ENCODE measurements at places on chromosomes 4 and X.

GRCh38 chr4:129994715-129995114 lies 898.8 kb downstream of the C4orf33 start:
- no peaks in the 10 kb centered on the region for H3K27me3 ChIP-seq
- no peaks in the 10 kb centered on the region for H3K36me3 ChIP-seq
- no peak for DNase-seq
- H3K4me1 ChIP-seq, result no peaks in the 10 kb centered on the region

- H3K36me3 ChIP-seq, result peaks cover 3% of the 10 kb centered on the region
- H3K4me3 ChIP-seq, result no peak overlapping the region
- peak; percentile 66 for DNase-seq
- peaks cover 14% of the 10 kb centered on the region for H3K4me1 ChIP-seq
- no peaks in the 10 kb centered on the region for H3K27me3 ChIP-seq
Measured at GRCh38 chr4:75634951-75635350, 4.6 kb upstream of the CDKL2 start.

DNA sequence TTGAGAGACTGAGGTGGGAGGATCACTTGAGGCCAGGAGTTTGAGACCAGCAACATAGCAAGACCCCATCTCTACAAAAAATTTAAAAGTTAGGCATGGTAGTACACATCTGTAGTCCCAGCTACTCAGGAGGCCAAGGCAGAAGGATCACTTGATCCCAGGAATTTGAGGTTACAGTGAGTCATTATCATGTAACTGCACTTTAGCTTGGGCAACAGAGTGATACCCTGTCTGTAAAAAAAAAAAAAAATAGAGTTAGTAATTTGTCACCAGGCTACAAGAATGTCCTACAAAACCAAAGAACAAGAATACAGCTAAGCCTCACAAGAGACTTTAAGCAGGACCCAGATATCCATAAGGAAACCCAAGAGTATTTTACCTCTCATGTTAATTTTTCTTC lies 27.0 kb upstream of the RAB28 start:
- H3K27me3 ChIP-seq, result peaks cover 18% of the 10 kb centered on the region
- H3K4me3 ChIP-seq, result no peak overlapping the region
- no peak overlapping the region for H3K27ac ChIP-seq

- DNase-seq, result peak; percentile 2
- H3K4me1 ChIP-seq, result no peaks in the 10 kb centered on the region
- H3K36me3 ChIP-seq, result no peaks in the 10 kb centered on the region
- no peak overlapping the region for H3K4me3 ChIP-seq
Measured at GRCh38 chr4:182531555-182532162, 288.5 kb downstream of the TENM3 start.

GRCh38 chrX:44245733-44246132 lies 97.7 kb downstream of the EFHC2 start:
- DNase-seq, result no peak
- no peaks in the 10 kb centered on the region for H3K36me3 ChIP-seq
- no peak overlapping the region for H3K4me3 ChIP-seq
- no peaks in the 10 kb centered on the region for H3K27me3 ChIP-seq
- no peak overlapping the region for H3K27ac ChIP-seq

- H3K4me3 ChIP-seq, result no peak within 1 kb of the TSS
- no peaks in the 10 kb centered on the region for H3K27me3 ChIP-seq
- H3K27ac ChIP-seq, result no peak within 1 kb of the TSS
Measured at GRCh38 chr4:164876700-164877324, at the start of gene APELA. TSS of gene APELA (plus strand) at chr4:164877178. CDS start at chr4:164877332, 154 bp downstream.

DNA sequence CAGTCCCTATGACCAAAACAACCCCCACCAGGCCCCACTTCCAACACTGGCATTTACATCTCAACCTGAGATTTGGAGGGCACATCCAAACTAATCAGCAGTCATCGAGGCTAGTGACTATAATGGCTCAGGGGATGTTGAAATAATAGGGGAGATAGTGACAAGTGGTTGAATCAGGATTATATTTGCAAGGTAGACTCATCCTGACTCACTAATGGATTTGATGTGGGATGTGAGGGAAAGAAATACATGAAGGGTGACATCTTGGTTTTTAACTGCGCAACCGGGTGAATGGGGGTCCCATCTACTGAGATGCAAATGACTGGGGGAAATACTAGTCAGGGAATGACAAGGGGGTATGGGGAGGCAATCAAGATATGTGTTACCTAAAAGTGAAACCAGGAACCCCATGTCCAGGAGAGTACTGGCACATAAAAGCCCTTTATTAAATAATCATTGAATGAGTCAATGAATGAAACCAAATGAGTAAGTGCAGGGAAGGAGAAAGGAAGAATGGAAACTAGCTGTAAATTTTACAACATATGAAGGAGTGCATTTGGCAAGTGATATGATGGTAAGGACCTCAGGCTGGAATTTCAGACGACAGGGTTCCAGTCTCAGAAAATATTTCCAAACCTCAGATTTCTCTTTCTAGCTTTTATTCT lies 78.3 kb downstream of the PARM1 start:
- no peaks in the 10 kb centered on the region for H3K4me1 ChIP-seq
- no peak overlapping the region for H3K27ac ChIP-seq
- H3K27me3 ChIP-seq, result no peaks in the 10 kb centered on the region
- no peak for DNase-seq

- no peak overlapping the region for H3K4me3 ChIP-seq
- peak; percentile 78 for DNase-seq
- peak overlapping the region; percentile 98 for H3K27ac ChIP-seq
- peaks cover 48% of the 10 kb centered on the region for H3K4me1 ChIP-seq
- H3K36me3 ChIP-seq, result no peaks in the 10 kb centered on the region
Measured at GRCh38 chrX:45621376-45622041, 420.8 kb upstream of the DIPK2B start.

DNA sequence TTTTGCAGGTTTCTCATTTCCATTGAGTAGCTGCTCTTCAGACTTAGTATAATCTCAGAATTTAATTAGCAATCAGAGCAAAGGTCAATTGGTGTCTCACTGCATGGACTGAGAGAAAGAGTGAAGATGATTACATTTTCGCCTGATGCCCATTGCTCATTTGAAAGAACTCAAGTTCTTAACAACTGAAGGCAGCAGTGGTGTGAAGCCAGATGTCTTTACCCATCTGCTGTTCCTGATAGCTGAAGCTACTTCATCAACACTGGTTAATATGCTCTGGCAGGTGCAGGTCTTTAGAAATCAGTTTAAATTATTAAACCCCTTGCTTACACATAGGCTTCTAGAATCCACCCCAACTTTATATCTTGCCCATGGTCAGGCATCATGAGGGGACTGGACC lies 64.5 kb upstream of the FRAS1 start:
- H3K4me1 ChIP-seq, result peaks cover 10% of the 10 kb centered on the region
- no peaks in the 10 kb centered on the region for H3K36me3 ChIP-seq
- no peak overlapping the region for H3K4me3 ChIP-seq

- DNase-seq, result no peak
- no peaks in the 10 kb centered on the region for H3K27me3 ChIP-seq
- no peak overlapping the region for H3K27ac ChIP-seq
- no peak overlapping the region for H3K4me3 ChIP-seq
- no peaks in the 10 kb centered on the region for H3K4me1 ChIP-seq
- peaks cover 25% of the 10 kb centered on the region for H3K36me3 ChIP-seq
Measured at GRCh38 chr4:145760961-145761929, 81.3 kb downstream of the C4orf51 start.

GRCh38 chr4:20043991-20044390 lies 207.7 kb upstream of the SLIT2 start:
- H3K27ac ChIP-seq, result no peak overlapping the region
- no peak overlapping the region for H3K4me3 ChIP-seq
- peaks cover 24% of the 10 kb centered on the region for H3K4me1 ChIP-seq
- H3K27me3 ChIP-seq, result no peaks in the 10 kb centered on the region
- no peaks in the 10 kb centered on the region for H3K36me3 ChIP-seq

DNA sequence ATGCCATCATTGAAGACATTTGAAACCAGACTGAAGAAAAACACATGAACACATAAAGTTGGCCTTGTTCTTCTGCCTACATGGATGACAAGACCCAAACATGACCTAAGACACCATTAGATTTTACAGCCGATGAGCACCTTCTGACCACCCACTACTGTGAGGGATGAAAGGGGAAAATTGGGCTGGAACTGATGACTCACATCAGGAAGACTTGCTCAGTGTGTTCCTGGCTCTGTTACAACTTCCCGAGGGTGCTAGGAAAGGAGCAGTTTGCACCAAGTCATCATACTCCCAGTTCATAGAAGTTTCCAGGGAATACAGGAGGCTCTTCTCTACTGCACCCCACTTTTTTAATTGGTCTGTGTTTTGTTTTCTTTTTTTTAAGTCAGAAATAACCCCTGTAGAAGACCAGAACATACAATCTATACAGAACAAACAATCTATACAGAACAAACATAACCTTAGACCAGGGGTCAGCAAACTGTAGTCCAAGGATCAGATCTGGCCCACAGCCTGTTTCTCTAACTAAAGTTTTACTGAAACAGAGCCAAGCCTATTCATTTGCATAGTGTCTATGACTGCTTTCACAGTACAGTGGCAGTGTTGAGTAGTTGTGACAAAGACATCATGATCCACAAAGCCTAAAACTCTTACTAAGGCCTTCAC lies 25.3 kb downstream of the BTC start:
- H3K36me3 ChIP-seq, result no peaks in the 10 kb centered on the region
- H3K27ac ChIP-seq, result no peak overlapping the region
- H3K4me1 ChIP-seq, result no peaks in the 10 kb centered on the region

DNA sequence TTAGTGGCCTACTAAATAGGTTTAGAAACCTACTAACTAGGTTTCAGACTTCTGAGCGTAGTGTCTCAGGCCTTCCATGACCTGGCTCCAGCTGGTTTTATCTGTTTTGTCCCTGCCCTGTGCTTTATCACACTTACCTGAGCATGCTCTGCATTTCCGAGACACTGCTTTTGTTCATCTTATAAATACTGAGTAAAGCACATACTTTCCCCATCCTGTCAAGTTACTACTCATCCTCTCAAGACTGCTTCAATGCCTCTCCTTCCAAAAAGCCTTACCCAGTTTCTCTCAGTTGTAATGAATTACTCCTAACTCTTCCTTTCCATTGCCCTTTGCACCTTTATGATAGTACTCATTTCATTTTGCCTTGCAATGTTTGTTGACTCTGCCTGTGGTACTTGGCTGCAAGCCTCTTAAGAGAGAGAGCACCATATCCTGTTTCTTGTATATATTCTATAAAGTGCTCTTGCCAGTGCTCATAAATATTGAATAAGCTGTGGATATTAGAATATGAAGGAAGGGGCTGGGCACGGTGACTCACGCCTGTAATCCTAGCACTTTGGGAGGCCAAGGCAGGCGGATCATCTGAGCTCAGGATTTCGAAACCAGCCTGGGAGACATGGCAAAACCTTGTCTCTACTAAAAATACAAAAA lies 34.4 kb downstream of the SLAIN2 start:
- H3K27me3 ChIP-seq, result no peaks in the 10 kb centered on the region
- H3K4me3 ChIP-seq, result no peak overlapping the region
- H3K4me1 ChIP-seq, result peaks cover 29% of the 10 kb centered on the region
- H3K36me3 ChIP-seq, result 0 out of 2 replicates have a peak, but pooled peaks cover 5% of the 10 kb centered on the region

GRCh38 chr4:53195815-53196661 lies 169.8 kb downstream of the SCFD2 start:
- peak overlapping the region; percentile 37 for H3K27ac ChIP-seq
- peak; percentile 40 for DNase-seq
- peaks cover 63% of the 10 kb centered on the region for H3K4me1 ChIP-seq
- no peaks in the 10 kb centered on the region for H3K36me3 ChIP-seq
- no peaks in the 10 kb centered on the region for H3K27me3 ChIP-seq
- H3K4me3 ChIP-seq, result peak overlapping the region; percentile 65

- no peaks in the 10 kb centered on the region for H3K27me3 ChIP-seq
- no peak overlapping the region for H3K4me3 ChIP-seq
- DNase-seq, result peak; percentile 76
- H3K4me1 ChIP-seq, result no peaks in the 10 kb centered on the region
- H3K27ac ChIP-seq, result no peak overlapping the region
Measured at GRCh38 chr4:75995727-75996126, 5.0 kb upstream of the SDAD1 start.

GRCh38 chr4:10611673-10612072 lies 72.9 kb downstream of the CLNK start:
- no peak overlapping the region for H3K27ac ChIP-seq
- H3K4me3 ChIP-seq, result no peak overlapping the region
- no peaks in the 10 kb centered on the region for H3K36me3 ChIP-seq

- H3K27ac ChIP-seq, result peak overlapping the region; percentile 0
- no peaks in the 10 kb centered on the region for H3K36me3 ChIP-seq
- H3K4me1 ChIP-seq, result peaks cover 56% of the 10 kb centered on the region
- H3K27me3 ChIP-seq, result no peaks in the 10 kb centered on the region
Measured at GRCh38 chr4:53197772-53198142, 168.1 kb downstream of the SCFD2 start.

DNA sequence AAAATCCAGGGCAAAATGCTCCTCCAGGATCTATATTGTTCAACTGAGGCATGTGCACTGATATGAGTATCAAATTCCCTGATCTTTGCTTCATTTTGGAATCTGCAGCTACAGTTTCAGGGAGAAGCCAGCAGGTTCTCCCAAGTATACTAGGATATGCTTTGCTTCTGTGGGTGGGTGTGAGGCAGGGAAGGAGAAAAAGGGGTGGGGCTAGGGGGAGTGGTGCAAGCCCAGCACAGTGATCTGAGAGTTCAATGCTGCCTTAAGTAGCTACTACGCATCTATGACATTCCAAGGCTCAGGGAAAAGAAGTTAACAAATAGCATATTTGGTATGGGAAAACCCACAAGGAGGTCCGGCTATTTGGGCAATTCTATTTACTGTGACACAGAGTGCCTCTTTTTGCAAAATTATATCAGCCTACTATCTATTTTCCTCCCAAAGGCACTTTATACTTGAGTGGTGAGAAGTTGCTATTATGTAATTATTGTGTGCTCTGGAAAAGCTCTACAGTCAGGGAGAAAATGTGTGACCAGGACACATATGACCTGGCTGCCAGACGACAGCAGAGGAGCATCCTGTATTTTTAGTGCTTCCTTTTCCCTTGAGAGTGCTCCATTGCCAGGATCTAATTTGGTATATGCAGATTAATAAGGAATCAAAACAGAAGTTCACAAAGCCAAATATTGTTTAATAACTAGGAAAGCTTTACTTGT lies 162.0 kb downstream of the RNF150 start:
- no peak for DNase-seq
- no peaks in the 10 kb centered on the region for H3K27me3 ChIP-seq
- H3K27ac ChIP-seq, result no peak overlapping the region

- no peaks in the 10 kb centered on the region for H3K36me3 ChIP-seq
- DNase-seq, result peak; percentile 26
- no peaks in the 10 kb centered on the region for H3K27me3 ChIP-seq
- H3K4me1 ChIP-seq, result peaks cover 15% of the 10 kb centered on the region
- H3K27ac ChIP-seq, result no peak overlapping the region
Measured at GRCh38 chrX:11351375-11352295, 58.4 kb downstream of the AMELX start.

DNA sequence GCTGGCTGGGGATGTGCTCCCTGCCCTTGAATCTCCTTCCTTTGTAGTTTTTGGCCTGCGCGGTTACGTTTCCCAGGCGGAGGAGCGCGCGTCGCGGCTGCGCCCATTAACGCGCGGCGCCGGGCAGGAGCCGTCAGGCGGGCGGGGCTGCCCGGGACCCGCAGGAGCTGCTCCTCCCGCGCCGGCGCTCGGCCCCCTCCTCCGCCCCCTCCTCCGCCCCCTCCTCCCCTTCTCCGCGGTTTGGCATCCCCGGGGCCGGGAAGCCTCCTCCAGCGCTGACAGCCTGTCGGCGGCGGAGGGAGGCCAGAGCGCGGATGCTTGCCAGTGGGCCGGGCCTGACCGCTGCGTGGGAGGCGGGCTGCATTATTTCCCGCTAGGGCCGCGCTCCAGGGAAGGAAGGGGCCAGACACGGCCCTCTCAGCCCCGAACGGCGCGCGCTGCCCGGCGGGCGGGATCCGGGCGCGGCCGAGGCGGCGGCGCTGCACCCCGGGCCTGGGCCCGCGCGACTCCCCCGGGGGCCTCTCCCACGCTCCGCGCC lies at the start of gene DCLK2:
Gene DCLK2 (plus strand): TSS at position 405 of the 538 bp plus-strand sequence. CDS start 583 bp downstream, outside the sequence.
- no peaks in the 10 kb centered on the region for H3K36me3 ChIP-seq
- H3K4me1 ChIP-seq, result peaks cover 7% of the 10 kb centered on the region
- peak within 1 kb of the TSS; percentile 26 for H3K27ac ChIP-seq
- DNase-seq, result peak; percentile 90
- H3K27me3 ChIP-seq, result no peaks in the 10 kb centered on the region
